Type B pancreatic cell (in vitro differentiated cells): ENCODE measurements at places on chromosomes 4 and X.

DNA sequence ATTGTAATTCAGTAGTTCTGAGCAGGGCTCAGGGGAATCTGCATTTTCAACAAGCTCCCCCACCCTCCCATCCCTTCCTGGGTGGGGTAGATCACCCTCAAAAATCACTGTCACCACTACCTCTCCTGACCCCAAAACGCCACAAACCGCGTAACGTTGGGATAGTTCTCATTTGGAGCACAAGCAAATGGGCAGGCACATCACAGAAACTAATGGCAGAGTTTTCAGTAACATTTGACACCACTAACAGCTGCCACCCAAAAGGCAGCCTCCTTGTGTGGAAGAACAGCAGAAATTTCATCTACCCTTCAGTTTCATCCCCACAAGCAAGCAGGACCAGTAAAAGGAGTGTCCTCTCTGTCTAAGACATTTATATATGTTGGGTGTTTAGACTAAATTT is 132.7 kb downstream of the PALLD start:
- DNase-seq: no peak

GRCh38 chr4:23970201-23970850 is 80.5 kb upstream of the PPARGC1A start:
- no peak for DNase-seq

DNA sequence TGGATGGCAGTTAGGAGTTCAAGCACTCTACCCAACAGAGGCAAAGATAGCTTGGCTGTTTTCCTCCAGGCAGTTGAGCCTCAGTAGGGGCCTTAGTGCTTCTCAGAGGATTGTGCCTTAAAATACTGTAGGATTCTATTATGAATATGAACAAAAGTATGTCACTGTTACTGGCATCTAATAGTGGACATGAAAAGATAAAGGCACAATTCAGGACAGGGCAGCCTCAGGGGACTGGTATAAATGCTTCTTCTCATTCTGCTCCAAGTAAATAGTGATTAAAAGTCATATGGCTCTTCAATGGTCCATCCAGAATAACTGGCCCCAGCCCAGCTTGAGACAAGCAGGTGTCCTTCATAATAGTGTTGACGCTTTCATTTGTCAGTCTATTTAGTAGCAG is 17.7 kb downstream of the COL4A6 start:
- no peak for DNase-seq

DNA sequence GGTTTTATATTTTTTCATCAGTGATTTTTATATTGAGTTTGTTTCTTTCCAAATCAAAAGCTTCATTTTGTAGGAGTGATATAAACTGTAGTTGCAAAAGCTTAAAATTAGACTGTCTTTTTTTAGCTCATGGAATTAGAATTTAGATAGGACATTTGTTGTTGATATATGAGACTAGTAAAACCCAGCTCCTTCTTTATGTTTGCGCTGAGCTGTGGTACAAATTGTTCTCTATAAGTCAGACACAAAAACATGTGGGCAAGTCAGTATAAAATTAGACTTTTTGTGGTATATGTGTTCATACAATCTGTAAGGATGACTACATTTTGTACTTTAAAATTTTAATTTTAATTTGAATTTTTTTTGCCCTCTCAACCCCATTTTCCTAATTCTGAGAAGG is 18.3 kb downstream of the FHIP1A start:
- no peak for DNase-seq

DNA sequence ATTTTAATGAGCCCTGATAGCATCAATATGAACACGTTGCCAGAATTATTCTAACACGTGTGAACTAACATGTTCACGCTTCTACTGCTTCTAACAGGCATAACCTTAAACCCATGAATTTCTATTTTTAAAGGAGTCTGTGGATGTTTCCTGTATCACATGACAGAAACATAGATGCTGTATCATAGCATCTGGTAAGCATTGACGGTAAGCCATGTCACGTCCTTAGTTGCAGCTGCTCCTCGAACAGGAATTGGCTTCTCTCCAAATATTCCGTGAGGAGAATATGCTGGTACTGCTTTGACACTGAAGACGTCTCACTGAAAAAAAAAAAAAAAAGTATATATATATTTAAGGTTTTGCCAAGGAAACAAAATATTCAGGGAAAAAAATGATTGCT is 105.1 kb upstream of the MXRA5 start:
- no peak for DNase-seq

- DNase-seq: no peak
These were observed 88.6 kb downstream of the CENPC start for GRCh38 chr4:67456577-67457196.

DNA sequence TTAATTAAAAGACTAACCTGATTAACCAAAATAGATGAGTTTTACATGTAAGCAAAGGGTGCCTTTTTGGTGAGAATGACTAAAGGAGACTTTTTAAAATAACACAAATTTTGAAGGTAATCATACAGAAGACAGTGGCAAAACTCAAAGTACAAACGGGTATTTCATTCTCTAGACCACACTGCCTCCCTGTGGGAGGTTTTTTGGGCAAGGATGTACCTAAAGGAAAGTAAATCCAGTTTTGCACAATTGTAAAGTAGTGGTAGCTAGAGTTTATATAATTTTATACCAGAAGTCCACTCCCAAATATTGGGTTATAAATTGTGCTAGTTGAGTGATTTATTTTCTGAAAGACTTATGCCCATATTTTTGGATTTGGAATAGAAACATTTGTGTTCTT is 201.0 kb downstream of the PAPSS1 start:
- DNase-seq: no peak
